ENCODE measurements at places on chromosomes 5 and 9.

DNA sequence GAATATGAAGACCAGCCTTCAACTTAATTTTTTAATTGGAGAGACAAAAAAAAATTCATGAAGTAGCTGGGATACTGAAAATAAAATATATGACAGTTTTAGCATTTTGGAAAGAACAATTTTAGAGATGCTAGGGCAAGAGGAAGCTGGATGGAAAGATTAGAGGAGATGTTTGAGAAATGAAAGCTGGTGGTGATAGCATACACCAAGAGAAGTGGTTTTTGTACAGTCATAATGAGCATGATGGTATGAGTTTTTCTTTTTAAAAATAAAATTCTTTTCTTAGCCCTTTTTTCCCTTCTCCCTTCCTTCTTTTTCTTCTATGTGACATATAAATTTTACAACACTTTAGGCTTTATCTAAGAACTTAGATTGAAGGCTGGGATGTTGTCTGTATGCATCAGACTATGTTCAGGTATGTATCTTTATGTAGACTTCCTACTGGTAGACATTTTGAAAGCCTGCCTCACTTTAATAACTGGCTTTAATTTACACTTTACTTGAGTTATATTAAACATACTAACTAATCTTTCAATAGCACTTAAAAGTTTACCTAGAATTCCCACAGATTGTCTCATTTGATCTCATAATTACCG is 522.5 kb downstream of the TLE4 start:
- DNase-seq, result no peak

DNA sequence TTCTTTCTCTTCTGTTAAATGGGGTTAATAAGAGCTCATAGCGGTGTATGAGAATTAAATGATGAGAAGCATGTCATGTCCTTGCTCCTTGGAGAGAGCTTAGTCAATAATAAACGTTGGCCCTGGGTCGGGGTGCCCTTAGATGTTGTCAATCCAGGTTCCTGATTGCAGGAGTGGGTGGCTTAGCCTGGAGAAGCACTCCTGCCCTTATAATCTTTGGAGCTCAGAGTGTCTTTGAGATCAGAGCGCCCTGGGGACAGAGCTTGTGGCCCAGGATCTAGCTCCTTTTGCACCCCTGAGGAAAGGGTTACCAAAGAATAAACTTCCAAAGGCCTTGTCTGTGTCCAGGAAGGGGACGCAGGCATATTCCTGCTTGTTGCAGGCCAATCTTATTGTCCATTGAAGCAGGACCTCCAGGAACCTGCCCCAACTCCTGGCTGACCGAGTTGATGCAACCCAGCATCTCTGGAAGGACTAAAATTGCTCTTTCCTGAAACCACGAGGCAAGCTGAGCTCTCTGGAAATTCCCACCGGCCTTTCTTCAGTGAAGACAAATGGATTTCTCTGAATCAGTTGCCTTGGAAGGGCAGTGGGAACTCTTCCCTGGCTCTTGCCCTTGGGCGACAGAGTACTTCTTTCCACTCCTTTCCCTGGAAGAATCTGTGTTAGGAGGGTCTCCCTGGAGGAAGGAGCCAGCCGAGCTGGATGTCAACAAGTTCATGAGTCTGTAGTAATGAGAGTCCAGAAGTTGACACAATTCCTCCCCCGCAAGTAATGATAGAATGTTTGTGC is 6.4 kb upstream of the AMBP start:
- DNase-seq, result no peak

DNA sequence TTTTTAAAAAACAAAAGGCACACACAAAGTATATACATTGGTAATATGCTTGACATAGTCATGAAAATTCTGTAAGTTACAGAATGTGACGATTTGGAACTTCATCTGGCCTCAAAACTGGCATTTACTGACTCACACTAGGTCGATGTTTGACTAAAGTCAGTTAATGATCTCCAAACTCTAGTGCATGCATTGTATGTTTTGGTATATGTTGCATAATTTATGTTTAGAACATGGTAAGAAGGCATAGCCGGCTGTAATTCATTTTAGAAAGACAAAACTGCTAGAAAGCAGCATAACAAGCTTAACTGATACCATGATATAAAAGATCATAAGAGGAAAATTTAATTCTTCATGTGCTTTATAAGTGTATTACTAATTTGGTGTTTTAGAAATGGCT is 58.6 kb upstream of the RICTOR start:
- DNase-seq, result no peak

DNA sequence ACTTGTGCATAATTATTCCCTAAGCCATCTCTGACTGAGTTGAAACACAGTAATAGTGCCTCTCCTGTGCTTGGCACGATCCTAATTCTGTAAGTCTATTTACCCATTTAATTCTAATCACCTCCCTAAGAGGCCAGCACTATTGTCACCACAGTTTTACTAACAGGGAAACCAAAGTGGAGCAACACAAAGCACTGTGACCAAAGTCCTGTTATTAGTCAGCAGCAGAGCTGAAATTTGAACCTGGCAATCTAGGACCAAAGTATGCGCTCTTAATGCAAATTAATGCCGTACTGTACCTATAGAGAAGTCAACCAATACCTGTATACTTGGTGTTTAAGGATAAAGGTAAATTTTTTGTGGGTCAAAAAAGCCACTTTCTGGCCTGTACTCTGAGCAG is 77.1 kb upstream of the CNTLN start:
- no peak for DNase-seq

DNA sequence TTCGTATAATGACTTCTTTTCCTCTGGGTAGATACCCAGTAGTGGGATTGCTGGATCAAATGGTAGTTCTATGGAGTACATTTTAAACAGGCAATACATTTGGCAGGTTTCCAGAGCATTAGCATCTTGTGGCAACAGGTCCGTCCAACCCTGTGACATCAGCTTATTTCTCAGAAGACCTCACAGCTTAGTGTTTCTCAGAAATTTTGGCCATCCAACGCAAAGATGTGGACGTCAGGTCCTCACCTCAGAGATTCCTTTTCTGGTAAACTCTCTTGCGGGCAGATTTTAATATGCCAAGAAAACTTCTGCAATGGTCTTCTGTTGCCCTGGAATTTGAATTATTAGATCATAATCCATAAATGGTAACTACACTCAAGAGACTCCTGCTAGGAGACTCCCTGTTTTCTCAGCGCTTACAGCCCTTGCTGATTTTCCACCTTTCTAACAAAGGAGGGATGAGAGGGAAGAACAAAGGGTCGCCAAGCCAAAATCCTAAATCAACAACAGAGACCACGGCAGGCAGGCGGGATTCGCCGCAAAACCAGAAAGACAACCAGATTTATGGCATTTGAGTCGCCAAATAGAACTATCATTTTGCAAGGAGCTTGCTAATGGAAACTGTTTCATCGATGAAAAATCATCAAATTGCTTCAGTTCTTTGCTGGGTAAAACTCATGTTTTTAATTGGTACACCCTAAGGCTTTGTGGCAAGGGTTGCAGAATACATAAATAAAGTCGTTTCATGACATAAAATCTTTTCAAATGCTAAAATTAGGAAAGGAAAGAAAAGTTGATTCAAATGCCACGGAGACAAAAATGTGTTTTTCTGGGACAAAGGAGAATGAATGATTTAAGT is 34.1 kb upstream of the PLPP1 start:
- no peak for DNase-seq

DNA sequence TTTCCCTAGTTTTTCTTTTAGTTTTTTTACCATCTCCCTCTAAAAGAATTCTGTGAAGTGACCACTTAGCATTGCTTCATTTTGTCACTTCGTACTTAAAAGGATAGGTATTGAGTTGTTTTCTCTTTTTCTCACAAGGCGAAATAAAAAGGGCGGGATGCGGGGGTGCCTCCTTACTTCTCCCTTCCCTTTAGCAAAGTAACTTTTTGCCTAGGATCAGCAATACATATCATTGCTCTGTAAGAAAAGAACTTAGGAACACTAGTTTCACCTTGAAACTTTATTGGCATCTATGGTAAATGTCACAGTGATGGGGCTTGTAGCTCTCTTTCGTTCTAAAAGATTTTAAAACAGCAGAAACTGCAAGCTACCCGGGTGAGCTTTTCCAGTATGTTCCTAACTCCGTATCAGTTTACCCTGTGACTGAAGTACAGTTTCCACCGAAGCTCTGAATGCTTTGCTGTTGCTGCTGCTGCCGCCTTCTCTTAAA is 4.1 kb downstream of the PRDM6 start:
- DNase-seq, result no peak

DNA sequence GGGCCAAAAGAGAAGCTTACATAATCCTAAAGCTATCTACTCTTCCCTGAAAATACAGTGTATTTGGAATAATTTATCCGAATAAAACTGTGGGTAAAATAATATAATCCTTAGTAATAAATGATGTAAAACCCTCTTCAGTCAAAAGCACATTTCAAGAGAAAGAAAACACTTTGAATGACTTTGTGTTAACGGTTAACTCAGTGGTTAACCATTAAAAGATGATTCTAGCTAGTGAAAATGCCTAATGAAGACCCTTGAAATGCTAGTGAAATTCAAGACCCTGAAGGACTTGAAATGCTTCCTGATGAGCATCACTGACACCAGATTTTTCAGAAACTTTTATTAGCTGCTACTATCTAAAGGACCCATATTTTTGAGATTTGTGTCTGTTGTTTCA is 70.7 kb downstream of the COX7C start:
- no peak for DNase-seq

DNA sequence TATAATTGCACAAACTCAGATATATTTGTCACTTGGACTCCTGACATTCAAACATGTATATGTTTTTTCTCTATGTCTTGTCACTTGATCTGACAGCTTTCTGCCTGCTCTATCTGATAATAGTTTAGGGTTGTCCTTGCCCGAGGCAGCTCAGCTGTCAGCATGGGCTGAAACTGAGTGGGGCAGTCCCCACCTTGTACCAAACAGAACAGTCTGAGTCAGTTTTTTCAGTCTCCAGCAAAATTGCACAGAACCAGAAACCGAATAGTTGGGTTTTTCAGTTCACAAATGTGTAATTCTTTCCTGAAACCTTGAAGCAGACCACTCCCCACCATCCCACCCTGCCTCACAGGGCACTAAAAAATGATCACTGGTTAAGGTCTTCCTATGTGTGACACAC is 9.5 kb upstream of the HAND1 start:
- DNase-seq, result no peak
